ENCODE measurements at places on chromosomes 6 and 20.

DNA sequence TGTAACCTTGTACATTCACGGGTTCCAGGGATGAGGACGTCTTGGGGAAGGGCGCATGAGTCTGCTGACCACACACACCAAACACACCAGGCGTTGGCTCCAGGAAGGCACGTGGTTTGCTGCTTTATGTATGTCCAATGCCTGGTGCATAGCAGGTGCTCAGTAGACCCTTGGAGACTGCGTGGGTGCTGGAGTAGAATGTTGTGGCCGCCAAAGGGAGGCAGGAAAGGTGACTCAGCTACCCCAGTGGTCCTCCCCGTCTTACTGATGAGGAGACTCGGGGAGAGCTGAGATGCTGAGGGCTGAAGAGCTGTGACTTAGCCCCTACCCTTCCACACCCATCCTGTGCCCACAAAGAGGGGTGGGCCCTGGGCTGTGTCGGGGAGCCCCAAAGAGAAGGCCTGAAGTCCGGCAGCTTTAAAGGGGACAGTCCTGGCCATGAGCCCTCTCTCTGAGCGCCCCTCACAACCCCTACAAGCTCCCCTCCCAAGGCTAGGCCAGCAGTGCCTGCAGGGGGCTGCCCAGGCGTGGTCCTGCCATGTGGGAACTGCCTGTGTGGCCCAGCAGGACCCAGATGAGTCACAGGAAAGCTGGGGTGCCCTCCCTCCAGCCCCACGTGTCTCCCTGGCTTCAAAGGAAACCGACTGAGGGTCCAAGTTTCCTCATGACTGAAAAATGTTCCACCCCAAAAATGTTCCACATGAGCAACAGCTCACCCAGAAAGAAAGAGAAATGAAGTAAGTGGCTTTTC is 28.0 kb upstream of the PTGIS start:
- DNase-seq: peak; percentile 39

- DNase-seq: no peak
These were observed 90.0 kb downstream of the CD2AP start for GRCh38 chr6:47567586-47567985.

- no peak for DNase-seq
These were observed 103.7 kb upstream of the MTHFD1L start for GRCh38 chr6:150761771-150762170.

DNA sequence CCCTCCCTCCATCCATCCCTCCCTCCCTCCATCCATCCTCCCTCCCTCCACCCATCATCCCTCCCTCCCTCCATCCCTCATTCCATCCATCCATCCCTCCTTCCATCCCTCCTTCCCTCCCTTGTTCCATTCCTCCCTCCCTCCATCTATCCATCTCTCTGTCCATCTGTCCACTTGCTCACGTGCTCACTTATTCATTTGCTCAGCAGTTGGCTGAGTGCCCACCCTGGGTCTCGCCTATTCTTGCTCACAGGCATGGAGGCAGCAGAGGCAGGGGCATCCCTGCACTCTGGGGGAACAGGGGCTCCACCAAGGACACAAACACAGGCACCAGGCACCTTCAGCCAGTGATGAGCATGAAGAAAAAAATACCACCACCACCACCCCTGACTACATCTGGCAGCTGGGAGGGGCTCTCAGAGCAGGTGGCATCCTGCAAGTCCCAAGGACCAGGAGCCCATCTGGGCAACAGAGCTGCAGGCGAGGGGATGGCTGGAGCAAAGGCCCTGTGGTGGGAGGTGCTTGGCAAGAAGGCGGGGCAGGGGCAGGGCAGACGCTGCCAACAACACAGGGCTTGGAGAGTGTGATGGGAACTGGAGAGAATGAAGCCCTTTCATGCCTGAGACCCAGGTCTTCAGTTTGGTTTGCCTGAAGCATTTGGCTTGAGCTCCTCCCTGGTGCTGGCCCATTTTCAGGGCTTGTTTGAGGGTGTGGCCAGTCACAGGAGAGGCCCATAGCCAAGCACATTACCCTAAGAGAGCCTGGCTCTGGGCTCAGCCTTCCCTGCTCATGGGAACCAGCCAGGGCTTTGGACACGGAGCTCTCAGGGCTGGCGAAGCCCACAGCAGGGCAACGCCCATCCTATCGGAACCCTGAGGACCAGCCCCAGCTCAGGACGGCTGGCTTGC is 40.2 kb upstream of the MRGBP start:
- no peak for DNase-seq

GRCh38 chr6:56799989-56800388 is 154.9 kb upstream of the BEND6 start:
- no peak for DNase-seq

DNA sequence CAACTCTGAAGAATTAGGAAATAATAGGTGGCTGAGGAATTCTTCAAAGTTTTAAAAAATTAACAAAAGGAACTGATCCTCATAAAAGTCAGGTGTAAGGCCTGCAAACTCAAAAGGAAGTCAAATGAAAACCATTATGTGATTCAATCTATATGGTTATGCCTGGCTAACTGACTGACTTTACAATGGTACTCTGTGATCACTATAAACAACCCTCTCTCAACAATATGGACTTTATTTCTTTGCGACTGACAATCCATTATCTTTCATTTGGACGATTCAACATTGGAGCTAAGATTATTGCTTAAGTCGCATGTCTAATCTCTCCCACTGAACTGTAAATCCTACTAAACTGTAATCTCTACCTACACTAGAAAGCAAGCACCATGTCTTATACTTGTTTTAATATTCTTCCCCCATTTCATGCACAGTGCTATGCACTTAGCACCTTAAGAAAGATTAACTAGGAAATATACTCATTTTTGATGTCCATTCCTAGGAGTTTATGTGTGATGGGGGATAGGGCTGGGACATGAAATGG is 1.4 kb downstream of the STK38 start:
- no peak for DNase-seq

GRCh38 chr6:25064006-25064405 is 128.2 kb upstream of the RIPOR2 start:
- DNase-seq: no peak

DNA sequence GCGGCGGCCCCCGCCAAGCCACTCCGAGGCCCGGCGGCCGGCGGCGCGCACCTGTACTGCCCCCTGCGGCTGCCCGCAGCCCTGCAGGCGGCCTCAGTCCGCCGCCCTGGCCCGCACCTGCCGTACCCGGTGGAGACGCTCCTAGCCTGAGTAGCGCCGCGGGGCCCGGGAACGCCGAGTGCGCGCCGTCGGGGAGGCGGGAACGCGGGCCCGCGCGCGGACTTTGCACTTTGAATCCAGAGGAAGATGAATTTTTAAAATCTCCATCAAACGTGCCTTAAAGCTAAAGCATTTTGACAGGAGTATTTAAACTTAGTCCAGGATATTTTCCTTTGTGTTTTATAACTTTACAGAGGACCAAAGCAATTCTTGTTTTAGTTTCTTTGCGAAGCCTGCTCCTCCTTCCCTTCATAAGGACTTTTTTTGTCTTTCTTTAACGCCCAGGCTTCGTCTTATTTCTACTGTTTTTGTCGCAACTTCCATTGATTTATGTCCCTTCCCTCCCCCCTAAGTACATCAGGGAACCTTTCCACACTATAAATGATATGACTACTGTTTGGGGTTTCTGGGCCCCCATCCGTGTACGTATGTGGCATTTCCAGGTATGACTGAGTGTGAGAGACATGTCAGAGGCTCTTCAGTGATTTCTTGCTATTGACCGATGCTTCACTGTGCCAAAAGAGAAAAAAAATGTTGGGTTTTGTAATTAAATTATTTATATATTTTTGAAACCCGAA is 2.0 kb downstream of the FOXQ1 start:
- DNase-seq: no peak

GRCh38 chr20:37994512-37994911 is 38.7 kb downstream of the TTI1 start:
- no peak for DNase-seq

- DNase-seq: no peak
These were observed 9.0 kb downstream of the DSE start for GRCh38 chr6:116379764-116380163.

DNA sequence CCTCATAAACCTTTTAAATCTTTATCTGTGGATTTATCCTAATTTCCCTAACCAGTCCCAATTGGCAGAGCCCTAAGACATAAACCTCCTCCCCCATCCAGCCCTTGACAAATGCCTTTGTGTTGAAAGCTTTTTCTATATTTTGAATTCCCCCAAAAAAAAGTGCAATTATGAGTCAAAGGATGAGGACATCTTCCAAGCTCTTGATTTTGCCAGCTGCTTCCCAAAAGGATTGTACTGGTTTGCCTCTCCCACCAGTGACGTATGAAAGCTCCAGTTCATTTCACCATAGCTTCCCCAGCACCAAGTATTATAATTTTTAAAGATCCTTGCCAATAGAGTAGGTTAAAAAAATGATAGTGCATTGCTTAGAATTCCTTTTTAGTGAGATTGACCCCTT is 38.9 kb downstream of the SIRPA start:
- DNase-seq: no peak

- no peak for DNase-seq
These were observed 34.4 kb upstream of the PTPN1 start for GRCh38 chr20:50475681-50476292.

DNA sequence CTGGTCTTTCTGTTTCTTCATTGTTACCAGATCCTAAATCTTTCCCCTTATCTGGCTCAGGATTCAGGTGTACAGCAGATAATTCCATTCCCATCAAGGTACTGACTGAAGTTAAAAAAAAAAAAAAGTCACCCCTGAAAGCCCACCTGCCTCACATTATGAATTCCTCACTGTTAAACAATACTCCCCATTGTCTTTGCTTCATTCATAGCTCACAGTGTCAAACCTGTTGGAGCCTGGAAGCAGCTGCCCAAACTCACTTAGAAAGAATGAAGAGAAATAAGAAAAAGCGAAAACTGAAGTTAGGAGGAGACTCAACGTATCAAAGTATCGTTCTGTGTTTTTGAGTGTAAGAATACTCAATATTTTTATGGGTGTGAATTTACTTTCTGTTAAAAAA is 1.8 kb upstream of the DCBLD1 start:
- no peak for DNase-seq

GRCh38 chr6:115618256-115618655 is 442.4 kb downstream of the FRK start:
- no peak for DNase-seq

- DNase-seq: no peak
These were observed 32.8 kb upstream of the PMEPA1 start for GRCh38 chr20:57742507-57743181.

- DNase-seq: no peak
These were observed 86.6 kb upstream of the TAB2 start for GRCh38 chr6:149230712-149231460.

- no peak for DNase-seq
These were observed 49.3 kb upstream of the AHI1 start for GRCh38 chr6:135546680-135547418.

DNA sequence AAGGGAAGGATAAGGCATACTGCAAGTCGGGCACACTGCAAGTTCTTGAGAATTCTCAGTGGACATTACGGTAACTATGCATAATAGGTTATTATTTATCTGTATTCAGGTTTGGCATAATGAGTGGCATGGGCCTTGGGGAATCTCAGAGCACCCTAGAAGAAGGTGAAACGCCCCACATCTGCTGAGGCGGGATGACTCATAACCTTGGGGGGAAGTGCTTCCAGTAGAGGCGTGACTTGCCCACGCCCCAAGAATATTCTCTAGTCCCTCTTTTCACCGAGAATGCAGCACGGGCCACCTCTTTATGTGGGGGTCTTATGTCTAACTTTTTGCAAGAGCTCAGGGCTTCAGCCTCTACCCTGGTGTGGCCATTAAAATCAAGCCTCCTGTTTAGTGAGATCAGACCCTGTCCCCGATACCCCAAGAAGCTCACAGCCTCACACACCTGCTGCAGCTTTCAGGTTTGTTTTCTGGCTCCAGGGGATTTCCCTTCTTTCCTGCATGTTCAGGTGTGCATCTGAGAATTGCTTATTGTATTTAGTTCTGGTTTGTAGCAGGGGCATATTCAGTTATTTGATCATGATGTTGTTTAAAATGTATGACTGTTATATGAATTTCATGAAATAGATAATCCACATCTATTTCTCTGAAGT is 19.1 kb downstream of the ZFP64 start:
- DNase-seq: no peak

DNA sequence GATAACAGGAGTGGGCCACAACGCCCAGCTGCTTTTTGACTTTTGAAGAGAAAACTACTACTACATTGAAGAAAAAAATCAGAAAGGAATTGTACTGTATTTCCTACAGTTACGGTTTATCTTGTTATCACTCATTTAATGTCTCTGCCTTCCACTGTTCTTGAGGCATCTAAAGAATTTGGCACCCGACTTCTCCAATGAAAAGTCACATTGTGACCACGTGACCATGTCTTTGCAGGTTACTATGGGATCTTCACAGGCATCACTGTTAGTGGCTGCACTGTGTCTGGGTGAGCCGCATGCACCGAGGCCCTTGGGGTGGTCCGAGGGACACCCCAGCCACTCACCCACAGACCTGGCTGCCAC is 26.8 kb downstream of the RRBP1 start:
- no peak for DNase-seq

DNA sequence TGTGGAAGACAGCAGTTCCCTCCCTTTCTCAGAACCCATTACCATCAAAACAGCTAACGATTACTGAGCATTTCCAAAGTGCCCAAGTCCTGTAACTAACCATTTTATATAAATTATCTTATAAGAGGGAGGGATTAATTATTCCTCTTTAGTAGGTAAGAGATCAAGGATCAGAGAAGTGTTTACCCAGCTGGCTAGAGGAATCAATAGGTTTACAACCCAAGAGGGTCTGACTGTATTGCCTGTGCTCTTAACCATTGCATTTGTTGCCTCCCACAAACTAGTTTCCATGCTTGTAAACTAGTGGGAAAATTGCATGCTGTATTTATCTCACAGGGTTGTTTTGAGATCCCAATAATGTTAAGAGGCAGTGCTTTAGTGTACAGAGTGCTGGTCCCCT is 3.7 kb upstream of the DBNDD2 start:
- no peak for DNase-seq

DNA sequence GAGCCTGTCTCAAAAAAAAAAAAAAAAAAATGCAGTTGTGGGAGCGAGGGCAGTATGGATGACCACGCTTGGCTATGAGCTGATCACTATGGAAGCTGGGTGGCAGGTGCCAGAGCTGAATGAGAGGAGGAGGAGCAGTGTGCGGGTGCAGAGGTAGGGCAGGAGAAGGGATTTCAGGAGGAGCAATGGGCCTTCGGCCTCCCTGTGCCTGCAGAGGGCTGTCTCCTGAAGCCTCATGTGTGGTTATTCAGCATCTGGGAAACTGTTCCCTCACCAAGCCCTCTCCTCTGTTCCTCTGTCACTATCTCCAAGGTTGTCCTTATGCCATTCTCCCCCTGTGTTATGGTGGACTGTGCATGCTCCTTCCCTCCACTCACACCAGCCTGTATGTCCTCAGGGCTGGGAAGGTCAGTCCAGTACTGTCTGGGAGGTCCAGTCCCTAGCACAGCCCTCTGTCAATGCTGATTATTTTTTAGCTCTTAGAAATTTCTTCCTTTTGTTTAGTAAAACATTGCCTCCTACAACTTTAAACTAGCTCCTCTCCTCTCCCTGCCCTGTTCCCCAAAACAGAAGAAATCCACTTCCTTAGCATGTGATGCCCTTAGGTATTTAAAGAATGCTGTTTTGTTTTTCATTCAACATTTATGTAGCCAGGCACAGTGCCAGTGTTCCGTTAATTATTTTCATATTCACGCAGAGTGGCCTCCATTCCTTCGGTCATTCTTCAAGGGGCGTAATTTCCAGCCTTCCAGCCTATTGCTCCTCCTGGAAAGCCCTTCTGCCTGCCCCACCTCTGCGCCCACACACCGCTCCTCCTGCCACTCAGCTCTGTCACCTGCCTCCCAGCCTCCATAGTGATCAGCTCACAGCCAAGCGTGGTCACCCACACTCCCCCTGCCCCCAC is 48.9 kb downstream of the CNBD2 start:
- no peak for DNase-seq

- DNase-seq: no peak
These were observed 424.2 kb upstream of the SLC35B3 start for GRCh38 chr6:8859501-8859900.

Measured in CD4-positive, alpha-beta T cell (primary cell).